ENCODE measurements at places on chromosomes 11 and 22. TPM values are rescaled to one million over a fixed set of nuclear protein-coding genes. Genes with fewer than 3 reads are reported as not detected.
A peak's percentile ranks its signal among the peaks of the same experiment; 100 is the strongest.

DNA sequence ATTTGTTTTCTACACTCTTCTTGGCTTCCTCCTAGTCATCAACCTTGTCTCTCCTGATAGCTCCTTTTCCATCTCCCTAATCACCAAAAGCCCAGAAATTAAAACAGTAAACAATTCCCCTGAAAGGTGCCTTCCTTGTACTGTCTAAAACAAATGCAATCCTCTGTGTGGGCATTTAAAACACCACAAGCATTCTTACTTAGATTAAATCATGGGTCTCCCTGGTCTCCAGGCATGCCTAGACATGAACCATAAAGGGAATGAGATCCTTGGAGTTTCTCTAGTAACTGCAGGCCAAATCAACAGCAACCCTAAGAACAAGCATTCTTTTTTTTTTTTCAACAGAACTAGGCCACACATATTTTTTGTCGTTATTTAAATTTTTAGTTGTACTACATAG is 1.9 kb downstream of the BTG4 start:
- DNase-seq = no peak

- no peak for DNase-seq
Observed at GRCh38 chr11:128964463-128964930, 21.8 kb upstream of the TP53AIP1 start.

- DNase-seq = no peak
Observed at GRCh38 chr11:36346562-36347383, 50.7 kb downstream of the PRR5L start.

DNA sequence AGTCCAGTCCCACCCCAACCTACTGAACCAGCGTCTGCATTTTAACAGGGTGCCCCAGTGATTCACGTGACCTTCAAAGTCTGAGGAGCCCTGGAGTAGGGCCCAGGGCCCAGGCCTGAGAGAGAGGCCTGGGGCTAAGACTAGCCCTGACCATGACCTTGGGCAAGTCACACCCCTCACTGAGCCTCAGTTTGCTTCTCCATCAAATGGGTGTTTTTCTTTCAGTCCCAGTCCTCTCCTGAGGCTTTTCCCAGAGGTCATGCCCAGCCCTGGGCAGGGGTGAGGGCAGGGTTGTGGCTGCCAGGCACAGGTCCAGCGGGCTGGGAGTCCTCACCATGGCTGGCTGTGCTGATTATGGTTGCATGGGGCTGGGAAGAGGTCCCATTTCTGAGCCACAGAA is 33.0 kb upstream of the GCAT start:
- no peak for DNase-seq

DNA sequence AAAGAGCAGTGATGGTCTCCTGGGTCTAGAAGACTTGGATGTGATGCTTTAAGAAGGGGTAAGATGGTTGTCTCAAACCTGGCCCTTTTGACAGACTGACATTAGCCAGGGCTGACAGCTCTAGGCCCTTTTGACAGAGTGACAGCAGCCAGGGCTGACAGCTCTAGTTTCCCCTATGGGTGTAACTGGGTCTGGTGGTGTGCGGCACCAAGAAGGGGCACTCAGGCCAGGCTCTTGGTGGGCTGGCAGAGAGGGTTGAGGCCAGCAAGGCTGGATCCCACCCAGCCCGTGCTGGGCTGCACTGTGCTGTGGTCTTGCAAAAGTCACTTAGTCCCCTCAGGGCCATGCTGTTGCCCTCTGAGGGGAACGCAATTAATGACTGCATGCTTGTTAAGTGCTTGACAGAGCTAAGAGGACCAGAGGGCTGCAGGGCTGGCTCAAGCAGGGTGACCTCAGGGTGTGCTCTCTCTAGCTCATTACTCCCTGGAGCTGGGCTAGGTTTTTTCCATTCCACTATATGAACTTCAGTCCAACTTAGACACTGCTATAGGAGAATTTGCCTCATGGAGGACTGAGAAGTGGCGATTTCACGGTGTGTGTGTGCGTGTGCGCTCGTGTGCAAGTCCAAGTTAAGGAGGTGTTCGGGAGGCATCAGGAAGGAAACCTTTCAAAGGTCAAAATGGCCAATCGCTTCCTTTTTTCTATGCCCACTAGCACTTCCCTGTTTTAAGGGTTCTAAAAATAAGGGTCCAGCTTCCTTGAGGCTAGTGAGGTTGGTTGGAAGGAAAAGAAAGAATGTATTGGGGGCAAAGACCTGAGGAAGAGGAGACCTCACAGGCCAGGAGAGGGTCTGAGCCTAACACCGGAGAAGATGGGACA is 4.4 kb downstream of the UBASH3B start:
- DNase-seq = no peak

DNA sequence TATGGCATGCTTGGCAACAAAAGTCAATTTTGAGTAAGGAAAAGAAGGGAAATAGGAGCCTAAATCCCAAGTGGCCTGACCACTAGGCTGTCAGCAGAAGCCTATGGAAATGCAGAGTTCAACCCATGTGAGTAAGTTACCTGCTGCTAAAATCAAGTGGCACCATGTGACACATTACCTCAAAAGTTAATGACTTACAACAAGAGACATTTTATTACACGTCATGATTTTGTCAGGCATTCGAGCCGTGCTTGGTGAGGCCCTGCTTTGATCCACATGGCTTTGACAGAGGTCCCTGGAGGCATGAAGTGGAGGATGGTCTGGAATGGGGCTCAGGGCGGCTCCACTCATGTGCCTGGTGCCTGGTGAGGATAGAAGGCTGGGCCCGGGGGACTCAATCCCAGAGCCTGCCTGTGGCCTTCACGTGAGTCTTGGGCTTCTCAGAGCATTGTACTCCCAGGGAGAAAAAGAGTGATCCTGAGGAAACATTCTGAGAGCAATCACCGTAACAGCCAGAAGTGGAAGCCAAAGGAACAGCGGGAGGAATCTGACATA is 339.1 kb upstream of the B3GAT1 start:
- peak; percentile 39 for DNase-seq

GRCh38 chr22:26660356-26660755 is 3.0 kb downstream of the MIAT start:
- no peak for DNase-seq

DNA sequence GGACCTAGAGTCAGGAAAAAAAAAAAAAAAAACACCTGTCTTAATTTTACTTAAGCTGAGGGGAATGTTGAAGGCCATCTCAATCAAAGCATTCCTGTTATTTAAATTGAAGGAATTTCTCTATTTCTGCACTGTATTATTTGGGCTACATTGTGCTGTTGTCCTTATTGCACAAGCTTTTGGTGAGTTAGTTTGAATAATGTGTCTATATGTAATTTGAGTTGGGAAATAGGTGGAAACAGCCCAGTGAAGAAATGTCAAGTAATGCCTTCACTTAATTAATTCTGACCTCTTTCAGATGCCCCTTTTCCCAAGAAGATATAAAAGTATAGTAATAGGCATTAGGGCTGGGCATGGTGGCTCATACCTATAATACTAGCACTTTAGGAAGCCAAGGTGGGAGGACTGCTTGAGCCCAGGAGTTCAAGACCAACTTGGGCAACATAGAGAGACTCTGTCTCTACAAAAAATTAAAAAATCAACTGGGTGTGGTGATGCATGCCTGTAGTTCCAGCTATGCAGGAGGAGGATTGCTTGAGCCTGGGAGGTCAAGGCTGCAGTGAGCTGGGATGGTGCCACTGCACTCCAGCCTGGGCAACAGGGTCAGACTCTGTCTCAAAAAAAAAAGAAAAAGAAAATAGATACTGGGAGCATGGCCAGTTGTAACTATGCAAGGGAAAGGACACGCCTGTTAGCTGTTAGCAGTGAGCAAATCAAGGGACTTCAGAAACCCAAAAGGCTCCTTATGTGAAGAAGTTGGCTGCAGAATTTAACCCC is 34.9 kb downstream of the OR10A6 start:
- no peak for DNase-seq

GRCh38 chr11:24391167-24391566 is 105.7 kb upstream of the LUZP2 start:
- DNase-seq = no peak

DNA sequence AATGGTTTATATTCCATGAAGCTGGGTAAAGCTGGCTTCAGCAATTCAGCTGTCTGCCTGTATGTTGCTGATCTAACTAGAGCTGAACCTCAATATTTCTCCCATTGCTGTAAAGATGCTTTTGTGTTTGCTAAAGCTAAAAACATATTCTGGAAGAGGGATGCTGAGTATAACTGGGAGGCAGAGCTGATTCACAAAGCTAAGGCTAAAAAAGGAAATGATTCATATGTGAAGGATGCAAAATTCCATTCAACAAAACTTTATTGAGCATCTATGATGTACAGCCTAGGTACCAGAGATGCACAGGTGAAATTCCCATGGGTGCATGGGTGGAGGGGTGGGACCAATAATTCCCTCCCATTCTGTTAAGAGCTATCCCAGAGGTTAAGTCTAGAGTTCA is 193.9 kb downstream of the KIF18A start:
- DNase-seq = no peak

GRCh38 chr11:124198897-124199296 is 15.8 kb downstream of the OR10D3 start:
- DNase-seq = no peak

GRCh38 chr22:40856513-40857308 is at the start of the genes ST13 and XPNPEP3:
TSS of gene ST13 (minus strand) at chr22:40856639. CDS start at chr22:40856540, 99 bp downstream.
TSS of gene XPNPEP3 (plus strand) at chr22:40857148. CDS start at chr22:40857182, 34 bp downstream.
- peak; percentile 97 for DNase-seq

DNA sequence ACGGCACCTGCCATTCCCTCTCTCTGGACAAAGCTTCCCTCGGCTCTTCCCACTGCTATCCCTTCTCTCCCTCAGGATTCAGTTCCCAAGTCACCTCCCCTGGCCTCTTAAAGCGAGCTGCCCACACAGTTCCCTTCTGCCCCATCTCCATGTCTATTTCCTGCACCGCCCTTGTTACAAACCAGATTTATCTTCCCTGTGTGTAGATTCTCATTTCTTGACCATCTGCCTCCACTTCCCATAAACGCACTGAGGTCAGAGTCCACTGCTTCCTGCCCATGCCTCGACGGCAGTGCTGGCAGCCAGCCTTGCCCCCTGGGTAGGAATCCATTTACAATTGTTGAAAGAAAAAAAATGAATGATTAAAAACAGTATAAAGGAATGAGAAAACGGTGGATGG is 11.6 kb upstream of the APOBEC3B start:
- no peak for DNase-seq

DNA sequence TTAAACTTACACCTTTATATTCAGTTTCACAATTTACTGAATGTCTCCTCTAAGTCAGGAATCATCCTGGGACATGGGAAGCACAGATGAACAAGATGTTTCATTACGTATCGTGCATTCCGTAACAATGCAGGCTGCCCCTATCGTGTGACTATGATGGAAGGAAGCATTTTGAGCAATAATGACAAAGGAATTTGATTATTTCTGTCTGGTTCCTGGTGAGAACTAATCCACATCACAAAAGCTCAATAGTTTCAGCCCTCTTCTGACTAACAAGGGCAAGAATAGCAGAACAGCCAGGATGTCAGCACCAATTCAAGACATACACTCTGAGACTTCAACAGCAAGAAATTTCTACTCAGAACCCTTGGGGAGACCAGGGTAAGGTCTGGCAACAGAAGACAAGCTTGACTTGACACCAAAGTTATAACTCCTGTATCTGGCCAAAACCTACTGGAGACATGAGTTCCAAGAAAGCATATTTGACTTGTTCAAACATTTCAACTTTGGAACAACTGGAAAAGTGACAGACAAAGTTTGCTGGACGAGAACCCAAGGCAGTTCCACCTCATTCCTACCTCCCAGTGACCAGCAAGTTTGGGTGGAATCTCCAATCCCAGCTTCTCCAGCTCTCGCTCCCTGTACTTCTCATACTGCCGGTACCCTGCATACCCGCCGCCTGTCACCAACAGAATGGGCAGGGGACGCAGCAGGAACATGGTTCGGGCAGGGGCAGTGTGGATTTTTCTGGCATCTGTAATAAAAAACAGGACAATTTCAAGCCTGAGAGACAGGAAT is 14.3 kb downstream of the PISD start:
- no peak for DNase-seq

- DNase-seq = peak; percentile 21
Observed at GRCh38 chr22:42396621-42397331, 35.4 kb downstream of the NFAM1 start.

DNA sequence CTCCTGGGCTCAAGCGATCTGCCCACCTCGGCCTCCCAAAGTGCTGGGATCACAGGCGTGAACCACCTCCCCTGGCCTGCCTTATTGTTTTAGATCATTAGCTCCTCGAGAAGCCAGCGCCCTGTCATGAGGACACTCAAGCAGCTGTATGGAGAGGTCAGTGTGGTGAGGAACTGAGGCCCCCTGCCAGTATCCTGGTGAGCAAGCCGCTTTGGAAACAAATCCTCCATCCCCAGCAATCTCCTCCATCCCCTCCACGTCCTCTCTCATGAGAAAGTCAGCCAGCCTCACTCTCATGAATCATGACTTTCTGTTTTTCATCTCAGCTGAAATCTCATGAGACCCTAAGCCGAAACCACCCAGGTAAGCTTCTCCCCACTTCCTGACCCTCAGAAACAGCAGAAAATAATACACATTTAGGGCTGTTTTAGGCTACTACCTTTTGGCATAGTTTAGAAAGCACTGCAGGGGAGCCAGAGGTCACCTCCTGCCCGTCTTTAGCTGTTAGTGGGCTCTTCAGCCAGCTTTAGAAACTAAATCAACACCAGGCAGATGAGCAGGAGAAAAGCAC is 56.0 kb downstream of the CTTN start:
- DNase-seq = no peak

DNA sequence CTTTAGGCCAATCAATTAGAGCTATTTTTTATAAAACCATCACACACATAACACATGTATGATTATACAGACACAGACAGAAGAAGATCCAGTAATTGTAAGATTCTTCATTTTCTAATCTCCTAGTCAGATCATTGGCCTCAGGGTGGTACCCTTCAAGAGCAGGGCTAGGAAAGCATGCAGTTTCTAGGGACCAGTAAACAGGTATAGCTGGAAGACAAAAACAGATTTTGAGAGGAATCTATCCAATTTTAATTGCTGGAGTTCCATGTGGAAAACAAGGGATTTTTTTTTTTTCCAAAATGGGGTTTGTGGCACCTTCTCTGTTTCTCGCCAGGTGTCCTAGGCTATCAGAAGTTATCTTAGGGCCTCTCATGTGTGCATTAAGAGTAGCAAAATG is 29.6 kb downstream of the METTL15 start:
- peak; percentile 4 for DNase-seq

- DNase-seq = peak; percentile 76
Observed at GRCh38 chr11:130827451-130828377, 88.6 kb downstream of the SNX19 start.

GRCh38 chr22:47561766-47562165 is 799.3 kb downstream of the TBC1D22A start:
- DNase-seq = no peak

DNA sequence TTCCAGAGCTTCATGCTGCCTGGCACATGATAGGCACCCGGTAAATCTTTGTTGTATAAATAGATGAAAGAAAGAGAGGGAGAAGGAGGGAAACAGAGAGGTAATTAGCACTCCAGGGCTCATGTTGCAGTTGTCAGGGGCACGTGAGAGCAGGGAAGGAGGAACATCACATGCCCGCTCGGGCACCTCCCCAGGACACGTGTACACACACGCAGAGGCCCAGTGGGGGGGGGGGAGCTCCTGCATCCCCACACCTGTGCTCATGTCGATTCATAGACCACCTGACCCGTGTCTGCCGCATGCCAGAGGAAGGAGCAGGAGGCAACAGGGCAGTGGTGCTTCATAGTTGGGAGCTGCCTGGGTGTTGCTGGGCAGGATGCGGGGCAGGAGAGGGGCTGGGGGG is 37.1 kb upstream of the NNMT start:
- DNase-seq = no peak

Gene DGCR6L
- total RNA-seq = 37.4 TPM

Gene MUC5AC
- 0.25 TPM for total RNA-seq

Gene TMPRSS5
- 2.4 TPM for total RNA-seq

Gene FJX1
- total RNA-seq = 12.0 TPM

Gene TRPM5
- not detected for total RNA-seq

Gene MAPK8IP2
- total RNA-seq = 3.9 TPM

Gene TMEM86A
- total RNA-seq = 0.25 TPM

Gene C11orf42
- not detected for total RNA-seq

All from Caco-2 (cell line).